ENCODE measurements at places on chromosomes 7 and 10. TPM values are rescaled to one million over a fixed set of nuclear protein-coding genes. Genes with fewer than 3 reads are reported as not detected.

DNA sequence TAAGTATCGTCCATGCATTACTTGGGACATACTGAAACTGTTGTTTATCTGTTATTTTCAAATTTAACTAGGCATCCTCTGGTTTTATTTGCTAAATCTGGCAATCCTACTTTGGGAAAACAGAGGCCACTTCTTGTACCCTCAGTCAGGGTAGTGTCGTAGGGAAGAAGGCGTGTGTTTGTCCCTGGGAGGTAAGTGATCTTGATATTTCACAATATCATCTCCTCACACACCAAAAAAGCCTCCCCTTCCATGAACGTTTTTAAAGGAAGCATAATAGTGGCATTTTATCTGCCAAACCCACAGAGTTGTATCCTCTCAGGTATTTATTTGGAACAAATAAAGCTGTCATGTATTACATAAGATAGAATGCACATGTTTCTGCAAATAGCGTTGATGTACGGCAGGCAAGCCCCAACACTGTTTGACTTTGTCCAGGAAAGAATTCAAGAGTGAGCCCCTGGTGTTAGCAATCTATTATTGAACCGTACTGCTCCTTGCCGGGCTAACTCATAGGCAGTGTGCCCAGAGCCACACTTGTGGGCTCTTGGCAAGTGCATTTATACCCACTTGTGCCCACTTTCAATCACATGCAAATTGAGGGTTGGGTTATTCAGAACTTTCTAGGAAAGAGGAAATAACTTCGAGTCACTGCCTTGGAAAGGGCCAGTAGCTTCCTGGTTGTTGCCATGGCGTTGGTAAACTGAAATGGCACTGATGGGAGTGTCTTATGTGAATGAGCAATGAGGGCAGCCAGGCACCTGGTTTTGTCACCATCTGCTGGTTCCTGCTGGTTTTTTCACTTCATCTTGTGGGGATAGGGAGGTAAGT lies 266.0 kb downstream of the USP6NL start:
- DNase-seq: no peak

GRCh38 chr7:117312593-117313580 lies 10.0 kb downstream of the WNT2 start:
- no peak for DNase-seq

DNA sequence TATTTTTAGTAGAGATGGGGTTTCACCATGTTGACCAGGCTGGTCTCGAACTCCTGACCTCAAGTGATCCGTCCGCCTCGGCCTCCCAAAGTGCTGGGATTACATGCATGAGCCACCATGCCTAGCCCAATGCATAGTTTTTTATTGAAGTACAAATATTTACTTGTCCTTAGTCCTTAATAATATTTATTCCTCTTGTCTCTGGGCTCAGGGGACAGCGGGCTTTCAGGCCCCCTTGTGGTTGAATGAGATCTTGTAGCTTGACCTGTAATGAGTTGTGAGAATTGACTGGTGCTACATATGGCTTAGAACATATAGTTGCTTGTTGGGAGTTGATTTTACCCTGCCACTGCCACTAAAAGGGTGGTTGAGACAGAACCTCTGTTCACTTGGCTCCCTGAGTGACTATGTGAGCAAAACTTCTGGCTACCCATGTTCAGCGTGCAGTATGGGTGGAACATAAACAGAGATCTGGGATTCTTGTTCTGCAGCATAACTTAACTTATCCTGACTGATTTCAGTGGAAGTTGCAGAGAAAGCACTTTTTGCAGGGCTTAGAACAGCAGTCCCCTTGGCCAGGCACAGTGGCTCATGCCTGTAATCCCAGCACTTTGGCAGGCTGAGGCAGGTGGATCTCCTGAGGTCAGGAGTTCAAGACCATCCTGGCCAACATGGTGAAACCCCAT lies 14.9 kb downstream of the CCL26 start:
- no peak for DNase-seq

GRCh38 chr10:132753596-132753995 lies 32.4 kb downstream of the NKX6-2 start:
- no peak for DNase-seq

DNA sequence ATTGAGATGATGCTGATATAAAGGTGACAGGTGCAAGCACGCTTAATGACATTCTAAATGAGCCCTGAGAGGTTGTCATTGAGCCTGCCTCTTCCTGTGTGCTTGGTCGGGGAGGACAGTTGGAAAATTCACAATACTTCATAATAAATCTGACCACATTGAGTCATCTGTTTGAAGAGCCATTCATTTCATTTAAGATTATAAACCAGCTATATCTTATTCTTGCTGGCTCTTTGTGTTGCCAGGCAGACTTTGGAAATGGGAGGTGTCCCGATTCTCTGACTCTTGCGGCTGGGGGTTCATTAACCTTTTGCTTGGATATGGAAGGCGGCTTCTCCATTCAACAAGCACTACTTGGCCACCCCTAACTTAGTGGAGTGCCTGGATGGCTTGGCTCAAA lies 198.2 kb downstream of the FANK1 start:
- DNase-seq: no peak

GRCh38 chr10:96339956-96340904 lies 18.6 kb downstream of the OPALIN start:
- peak; percentile 6 for DNase-seq

- no peak for DNase-seq
Observed at GRCh38 chr10:132205650-132206376, 19.1 kb downstream of the DPYSL4 start.

DNA sequence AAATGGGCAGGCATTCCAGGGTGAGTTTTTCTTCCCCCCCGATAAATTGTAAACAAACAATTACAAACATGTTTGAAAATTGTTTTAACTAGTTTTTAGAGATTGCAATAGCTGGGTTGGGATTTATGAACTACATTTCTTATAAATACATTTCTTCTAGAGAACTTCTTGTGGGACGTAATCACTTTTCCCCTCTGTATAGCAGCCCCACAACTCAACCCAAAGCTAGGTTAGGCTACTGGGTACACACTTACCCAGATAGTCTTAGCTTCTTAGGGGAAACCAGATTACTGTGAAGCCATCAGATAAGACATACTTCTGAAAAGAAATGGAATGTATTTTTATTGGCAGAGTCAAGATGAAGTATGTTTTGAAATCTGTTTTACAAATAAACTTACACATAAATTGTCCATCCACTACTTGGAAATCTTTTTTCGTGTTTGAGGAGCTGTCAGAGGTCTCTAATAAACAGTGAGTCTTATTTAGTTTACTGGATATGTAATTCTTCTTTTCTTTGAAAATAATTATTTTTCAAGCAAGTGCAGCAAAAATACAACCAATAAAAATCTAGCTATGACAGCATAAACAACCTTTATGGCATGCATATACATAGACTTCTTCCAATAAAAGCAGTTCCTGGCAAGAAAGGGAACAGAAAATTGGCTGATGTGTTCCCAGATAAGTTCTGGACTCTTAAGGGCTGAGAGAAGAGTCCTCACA lies 8.0 kb upstream of the GLRX3 start:
- DNase-seq: no peak

GRCh38 chr10:30359373-30360206 lies 10.5 kb upstream of the MTPAP start:
- DNase-seq: no peak

DNA sequence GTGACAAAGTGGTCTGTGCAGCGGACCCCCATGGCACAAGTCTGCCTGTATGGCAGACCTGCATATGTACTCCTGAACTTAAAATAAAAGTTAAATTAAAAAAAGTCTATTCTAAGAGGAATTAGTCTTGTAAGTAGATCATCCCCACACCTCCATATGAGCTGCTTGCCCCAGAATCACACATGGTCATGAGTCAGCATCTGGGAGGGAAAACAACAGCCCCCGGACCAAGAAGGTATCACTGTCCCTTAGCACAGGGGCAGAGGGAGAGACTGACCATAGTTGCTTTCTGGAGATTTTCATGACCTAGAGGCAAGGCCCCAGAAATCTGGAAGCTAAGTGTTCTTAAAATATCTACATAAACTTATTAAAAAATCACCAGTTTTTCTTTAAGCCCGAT lies 86.6 kb upstream of the PDK4 start:
- no peak for DNase-seq

DNA sequence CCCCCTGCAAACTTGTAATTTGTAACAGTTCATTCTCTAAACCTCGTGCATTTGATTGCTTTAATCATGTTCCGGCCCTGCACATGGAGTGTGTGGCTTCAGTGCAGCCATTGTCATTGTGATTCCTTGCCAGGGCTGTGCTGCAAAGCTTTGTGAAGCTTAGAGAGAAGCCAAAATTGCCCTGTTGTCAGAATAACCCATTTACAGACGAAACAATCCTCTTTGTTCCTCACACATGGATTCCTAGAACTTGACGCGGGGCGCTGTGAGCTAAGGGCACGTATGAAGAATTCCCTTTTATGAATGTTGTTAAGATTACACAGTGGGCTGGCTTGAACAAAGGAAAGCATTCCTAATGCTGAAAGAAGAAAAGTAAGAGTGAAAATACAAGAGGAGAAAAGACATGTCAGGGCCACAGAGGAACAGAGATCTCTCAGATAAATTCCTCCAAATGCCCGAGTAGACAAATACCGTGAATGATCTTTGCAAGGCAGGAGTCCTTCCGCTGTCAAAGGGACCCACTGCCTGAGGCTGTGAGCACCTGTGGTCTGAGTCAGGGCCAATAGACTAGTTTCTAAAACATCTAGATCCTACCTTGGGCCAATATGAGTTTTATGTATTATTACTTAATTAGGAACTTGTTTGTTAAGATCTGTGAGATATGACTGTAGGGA lies 205.4 kb upstream of the C7orf33 start:
- no peak for DNase-seq

DNA sequence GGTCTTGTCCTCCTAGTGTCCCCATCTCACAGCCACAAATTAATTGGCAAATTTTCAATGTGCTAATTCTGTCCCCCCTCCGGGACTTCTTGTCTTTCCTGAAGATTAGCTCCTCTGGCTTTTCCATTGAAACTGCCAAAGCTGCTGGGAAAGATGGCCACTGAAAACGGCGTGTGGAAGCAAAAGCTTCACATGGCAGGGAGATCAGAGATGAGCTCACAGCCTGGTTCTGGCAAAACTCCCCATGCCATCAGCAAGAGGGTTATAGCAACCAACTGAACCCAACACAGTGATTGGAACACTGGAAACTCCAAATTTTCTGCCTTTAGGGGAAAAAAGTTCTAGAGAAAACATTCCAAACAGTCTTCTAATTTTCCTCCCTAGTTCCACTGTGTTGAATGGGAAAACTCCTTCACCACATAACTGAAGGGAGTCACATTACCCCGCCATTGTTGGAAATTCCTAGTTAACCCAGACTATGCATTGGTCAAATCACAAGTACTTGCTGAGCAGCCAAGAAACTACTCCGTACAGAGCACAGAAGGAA lies 37.0 kb downstream of the NRAP start:
- no peak for DNase-seq

- no peak for DNase-seq
Observed at GRCh38 chr7:68706291-68706690, 892.0 kb upstream of the AUTS2 start.

DNA sequence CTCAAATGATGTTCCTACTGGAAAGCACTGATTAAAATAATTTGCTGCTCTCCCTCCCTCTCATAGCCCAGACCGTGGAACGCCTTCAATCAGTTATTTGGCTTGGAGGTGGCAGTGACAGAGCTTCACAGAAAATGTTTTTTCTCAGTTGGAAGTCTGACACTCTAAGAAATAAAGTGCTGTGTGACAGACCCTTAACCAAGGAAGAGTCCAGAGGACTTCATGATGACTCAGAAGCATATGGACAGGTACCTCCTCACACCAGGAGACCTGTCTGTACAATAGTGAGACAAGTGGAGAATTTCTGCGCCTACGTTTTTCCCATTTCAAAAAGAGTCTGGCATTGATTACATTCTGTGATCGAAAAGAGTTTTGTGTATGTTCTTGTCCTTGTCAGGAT lies 295.5 kb downstream of the DOCK4 start:
- no peak for DNase-seq

DNA sequence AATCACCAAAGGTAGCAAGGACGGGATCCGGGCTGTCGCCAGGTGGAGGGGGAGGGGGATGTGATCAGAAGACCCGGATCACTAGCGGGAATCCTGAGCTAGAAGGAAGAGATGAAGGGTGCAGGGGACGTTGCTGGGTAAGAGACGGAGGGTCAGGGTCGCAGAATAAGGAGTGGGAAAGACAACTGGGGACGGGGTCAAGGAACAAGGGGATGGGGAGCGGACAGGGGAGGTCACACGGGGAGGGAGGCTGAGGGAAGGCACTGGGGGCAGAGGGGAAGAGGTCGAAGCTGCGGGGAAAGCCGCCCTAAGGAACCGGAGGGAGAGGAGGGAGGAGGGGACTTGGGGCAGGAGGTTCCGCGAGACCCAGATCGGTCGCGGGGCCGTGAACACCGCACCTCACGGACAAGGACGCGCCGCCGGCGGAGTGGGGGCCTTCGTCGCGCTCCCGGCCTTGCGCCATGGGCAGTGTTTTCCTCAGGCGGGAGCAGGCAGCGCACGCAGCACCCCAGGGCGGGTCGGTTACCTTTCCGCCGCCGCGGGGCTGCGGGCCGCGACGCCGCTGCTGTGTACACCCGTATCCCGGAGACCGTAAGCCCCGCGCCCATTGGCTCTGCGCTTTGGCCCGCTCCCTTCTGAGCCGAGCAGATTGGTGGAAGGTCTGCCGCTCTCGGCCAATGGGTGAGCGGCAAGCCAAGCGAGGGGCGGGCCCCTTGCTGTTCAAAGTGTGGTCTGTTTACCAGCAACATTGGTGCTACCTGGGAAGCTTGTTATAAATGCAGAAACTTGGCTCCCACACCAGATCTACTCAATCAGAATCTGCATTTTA lies at the start of gene CFAP43:
CFAP43 (minus strand) TSS at position 581 of the 829 bp plus-strand sequence; CDS start at position 463, 118 bp downstream.
- DNase-seq: peak; percentile 94

- DNase-seq: no peak
Observed at GRCh38 chr7:106604971-106605370, 56.0 kb downstream of the CCDC71L start.

DNA sequence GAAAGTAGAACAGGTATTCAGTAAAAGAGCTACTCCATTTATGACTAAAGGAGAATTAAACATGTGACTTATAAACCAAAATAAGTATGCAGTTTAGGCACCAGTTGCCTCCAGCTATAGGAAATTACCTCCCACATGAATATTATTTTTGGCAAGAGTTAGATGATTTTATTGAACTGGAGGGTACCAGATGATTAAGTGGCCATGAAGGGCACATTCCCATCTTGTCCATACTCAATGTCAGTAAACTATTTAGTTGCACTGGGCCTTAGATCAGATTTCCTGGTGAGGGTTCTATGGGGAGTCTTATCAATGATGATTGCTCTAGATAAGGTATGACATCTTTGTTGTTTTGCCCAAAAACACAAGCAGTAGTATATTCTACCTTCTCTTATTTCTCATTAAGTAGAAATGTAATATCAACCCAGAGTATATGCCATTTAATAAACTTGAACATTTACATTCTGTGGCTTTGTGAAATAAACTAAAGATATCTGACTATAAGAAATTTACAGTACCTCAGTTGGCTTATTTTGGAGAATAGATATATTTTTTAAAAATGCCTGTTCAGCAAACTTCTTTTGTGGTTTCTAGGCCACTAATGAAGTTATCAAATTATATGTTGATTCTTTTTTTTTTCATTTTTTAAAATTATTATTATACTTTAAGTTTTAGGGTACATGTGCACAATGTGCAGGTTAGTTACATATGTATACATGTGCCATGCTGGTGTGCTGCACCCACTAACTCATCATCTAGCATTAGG lies 145.3 kb downstream of the SEMA3A start:
- DNase-seq: no peak

The CYP2E1 gene
- total RNA-seq: 2.9 TPM

The MET gene
- 18.6 TPM for total RNA-seq

The OAT gene
- total RNA-seq: 83.7 TPM

The VWA2 gene
- 0.28 TPM for total RNA-seq

The CCL24 gene
- not detected for total RNA-seq

The RBM20 gene
- total RNA-seq: 7.8 TPM

The CUBN gene
- total RNA-seq: 4.1 TPM

The PLXNA4 gene
- 12.2 TPM for total RNA-seq

Measured in thoracic aorta (tissue), 2 donors.